ENCODE measurements at places on chromosomes 2 and 18. TPM values are rescaled to one million over a fixed set of nuclear protein-coding genes. Genes with fewer than 3 reads are reported as not detected.

GRCh38 chr2:166234112-166234846 is 106.5 kb upstream of the SCN1A start:
- DNase-seq, result no peak

- DNase-seq, result no peak
Measured at GRCh38 chr2:189312643-189313042, 128.6 kb upstream of the WDR75 start.

DNA sequence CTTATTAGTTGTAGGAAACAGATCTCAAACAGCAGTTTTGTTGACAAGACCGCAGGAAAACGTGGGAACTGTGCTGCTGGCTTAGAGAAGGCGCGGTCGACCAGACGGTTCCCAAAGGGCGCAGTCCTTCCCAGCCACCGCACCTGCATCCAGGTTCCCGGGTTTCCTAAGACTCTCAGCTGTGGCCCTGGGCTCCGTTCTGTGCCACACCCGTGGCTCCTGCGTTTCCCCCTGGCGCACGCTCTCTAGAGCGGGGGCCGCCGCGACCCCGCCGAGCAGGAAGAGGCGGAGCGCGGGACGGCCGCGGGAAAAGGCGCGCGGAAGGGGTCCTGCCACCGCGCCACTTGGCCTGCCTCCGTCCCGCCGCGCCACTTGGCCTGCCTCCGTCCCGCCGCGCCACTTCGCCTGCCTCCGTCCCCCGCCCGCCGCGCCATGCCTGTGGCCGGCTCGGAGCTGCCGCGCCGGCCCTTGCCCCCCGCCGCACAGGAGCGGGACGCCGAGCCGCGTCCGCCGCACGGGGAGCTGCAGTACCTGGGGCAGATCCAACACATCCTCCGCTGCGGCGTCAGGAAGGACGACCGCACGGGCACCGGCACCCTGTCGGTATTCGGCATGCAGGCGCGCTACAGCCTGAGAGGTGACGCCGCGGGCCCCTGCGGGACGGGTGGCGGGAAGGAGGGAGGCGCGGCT is at the start of gene TYMS:
Gene TYMS, plus strand, starts transcription at position 343 of the 690 bp plus-strand sequence. Its CDS starts 90 bp downstream, at position 433.
- peak; percentile 81 for DNase-seq

GRCh38 chr2:70926042-70926441 is 9.7 kb upstream of the ATP6V1B1 start:
- no peak for DNase-seq

DNA sequence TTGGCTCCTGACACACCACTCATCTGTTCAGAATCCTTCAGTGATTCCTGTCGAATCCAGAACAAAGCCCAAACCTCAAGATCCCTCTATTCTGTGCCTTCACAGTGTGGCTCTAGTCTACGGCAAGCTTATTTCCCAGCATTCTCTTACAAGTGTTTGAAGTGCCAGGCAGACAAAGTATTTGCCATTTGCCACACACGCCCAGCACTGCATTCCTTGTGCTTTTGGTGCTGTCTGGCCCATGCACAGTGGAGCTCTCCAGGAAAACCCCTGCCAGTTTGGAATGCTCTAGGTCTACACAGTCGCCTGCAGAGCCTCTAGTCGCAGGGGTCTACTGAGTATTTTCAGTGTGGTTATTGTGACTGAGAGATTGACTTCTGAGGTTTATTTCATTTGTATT is 258.6 kb upstream of the RAB12 start:
- DNase-seq, result no peak

DNA sequence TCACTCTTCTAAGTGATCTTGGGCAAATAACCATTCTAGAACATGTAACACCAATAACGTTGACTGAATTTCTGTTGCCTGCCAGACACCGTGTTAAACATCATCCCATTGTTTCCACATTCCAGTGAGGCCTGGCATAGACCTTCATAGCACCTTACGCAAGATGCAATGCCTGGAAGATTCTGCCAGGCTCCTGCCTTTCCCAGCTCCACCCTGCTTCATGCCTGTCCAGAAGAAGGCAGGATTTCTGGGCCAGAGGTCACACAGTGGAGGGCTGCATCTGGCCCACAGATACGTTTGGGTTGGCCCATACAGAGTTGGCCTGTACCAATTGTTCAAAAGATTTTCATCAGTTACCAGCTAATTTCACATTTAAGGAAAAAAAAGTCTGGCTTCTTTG is 46.3 kb downstream of the EN1 start:
- DNase-seq, result no peak

DNA sequence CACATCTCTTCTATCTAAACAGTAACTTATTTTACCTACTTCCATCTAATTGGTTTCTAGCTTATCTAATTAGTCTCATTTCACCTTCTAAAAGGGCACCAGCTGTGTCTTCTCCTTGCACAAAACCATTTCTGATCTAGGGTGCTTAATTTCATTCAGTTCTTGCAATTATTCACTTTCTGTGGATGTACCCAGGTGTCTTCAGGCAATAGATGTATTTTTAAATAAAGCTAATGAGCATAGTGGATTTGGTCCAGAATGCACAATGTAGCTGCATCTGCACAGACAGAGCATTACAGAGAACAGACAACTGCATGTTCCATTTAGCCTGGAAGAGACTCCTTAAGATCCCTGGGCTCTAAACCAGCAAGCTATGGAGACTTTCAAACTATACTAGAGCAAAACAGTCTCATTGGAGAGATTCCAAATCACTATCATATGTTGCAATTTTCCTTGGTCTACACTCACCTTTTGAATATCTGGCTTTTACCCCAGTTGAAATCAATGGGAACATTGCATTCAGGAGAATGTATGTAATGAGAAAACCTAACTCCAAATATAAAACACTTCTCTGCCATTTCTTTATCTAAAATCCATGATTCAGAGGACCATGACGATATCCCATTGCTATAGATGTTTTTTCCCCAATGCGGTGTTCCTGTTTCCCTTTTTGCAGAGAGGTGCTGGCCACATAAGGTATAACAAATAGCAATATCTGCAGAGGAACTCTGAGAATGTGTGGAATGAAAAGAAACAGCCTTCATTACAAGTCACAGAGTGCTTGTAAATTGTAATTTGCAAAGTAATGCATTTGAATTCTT is 3.5 kb upstream of the RFX8 start:
- no peak for DNase-seq

DNA sequence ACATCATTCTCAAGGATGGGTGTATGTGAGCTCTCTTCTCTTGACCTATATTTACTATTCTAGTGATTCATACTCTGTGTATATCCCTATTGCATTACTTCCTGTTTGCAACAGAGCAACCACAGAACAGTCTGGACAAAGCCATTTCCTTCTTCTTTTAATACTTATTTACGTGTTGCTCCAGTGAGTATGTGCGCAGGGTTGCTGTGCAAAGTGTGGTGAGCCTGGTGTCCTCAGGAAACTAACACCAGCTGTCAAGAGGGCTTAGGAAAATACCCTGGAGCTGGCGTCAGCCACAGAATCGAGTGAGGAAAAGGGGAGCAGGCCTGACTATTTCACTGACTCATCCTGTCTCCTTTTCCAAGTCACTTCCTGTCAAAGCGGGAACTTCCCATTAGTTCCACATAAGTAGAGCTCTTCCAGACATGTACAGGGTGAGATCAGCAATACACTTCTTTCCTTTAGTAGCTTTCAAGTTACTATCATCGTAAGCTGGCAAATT is 214.1 kb upstream of the COPS8 start:
- peak; percentile 61 for DNase-seq

DNA sequence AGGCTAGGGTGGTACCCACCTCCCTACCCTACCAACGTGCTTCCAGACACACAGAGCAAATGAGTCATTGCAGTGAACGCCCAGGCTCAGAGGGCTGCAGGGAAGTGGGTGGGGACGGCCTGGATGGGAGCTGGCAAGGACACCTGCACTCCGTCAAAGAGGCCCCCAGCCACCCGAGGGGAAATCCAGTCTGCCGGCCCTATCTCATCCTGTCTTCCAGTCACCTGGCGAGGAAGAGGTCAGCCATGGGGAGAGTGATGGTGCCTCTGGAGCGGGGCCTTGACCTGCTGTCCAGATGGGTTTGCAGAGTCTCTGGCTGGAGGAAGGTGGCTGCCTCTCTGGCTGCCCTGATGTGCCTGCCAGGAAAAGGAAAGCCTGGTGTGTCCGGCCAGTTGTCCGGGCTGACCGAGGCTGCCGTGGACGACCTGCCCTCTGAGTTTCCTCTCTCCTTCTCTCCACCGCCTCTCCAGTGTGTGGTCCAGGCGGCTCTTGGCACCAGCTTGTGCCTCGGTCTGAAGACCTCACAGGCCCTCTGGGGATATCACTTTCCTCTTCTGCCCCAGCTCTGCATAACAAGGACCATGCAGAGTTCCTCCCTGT is 209.7 kb upstream of the COPS8 start:
- no peak for DNase-seq

DNA sequence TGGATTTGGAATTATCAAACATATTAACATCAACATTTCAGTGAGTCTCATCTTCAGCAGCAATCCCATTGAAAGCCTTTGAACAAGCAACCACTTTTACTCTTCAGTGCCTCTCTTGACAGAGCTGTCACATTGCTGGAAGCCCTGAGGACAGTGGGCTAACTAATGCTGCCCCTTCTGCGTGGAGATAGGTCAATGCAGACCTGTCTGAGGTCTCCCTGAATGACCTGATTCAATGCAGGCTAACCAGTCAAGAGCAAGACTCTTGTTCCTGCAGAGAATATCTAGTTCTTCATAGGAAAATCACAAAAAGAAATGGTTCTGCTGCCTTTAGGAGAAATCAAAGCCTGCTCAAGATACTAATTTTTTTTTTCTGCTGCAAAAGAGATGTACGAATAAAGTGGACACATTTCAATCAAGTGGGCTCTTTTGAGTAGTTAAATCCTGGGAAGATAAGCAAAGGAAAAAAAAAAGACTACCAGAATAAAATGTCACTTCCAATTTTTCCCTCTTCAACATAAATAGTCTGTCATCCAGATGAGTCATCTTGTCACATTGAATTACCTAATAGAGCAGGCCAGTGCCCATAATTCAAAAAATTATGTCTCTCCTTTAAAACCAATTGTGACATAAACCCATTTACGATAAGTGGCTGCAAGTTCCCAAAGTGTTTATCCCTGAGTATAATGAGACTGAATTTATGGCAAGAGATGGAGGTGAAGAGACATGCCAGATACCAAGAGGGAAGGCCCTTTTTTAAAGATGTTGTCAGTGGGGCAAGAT is 1269.0 kb upstream of the DDX18 start:
- no peak for DNase-seq

Gene GPATCH11
- total RNA-seq, result 4.1 TPM

Gene IKZF2
- 8.5 TPM for total RNA-seq

Gene ITPRIPL1
- total RNA-seq, result 0.92 TPM

Gene ELOA2
- total RNA-seq, result not detected

Gene SUCLG1
- total RNA-seq, result 201 TPM

Gene LAMA3
- total RNA-seq, result 98.0 TPM

Measured in left colon (tissue), 2 donors.